CD4-positive, alpha-beta memory T cell (primary cell): ENCODE measurements at places on chromosomes 3 and 15.

- peak; percentile 24 for DNase-seq
These were observed 16.5 kb upstream of the MUSTN1 start for GRCh38 chr3:52851348-52851747.

GRCh38 chr3:13790376-13791197, 89.3 kb downstream of the WNT7A start:
- DNase-seq, result no peak

GRCh38 chr15:90286678-90287077, 21.2 kb downstream of the NGRN start:
- DNase-seq, result peak; percentile 60

- DNase-seq, result no peak
These were observed 17.2 kb upstream of the CCR4 start for GRCh38 chr3:32934150-32934742.

DNA sequence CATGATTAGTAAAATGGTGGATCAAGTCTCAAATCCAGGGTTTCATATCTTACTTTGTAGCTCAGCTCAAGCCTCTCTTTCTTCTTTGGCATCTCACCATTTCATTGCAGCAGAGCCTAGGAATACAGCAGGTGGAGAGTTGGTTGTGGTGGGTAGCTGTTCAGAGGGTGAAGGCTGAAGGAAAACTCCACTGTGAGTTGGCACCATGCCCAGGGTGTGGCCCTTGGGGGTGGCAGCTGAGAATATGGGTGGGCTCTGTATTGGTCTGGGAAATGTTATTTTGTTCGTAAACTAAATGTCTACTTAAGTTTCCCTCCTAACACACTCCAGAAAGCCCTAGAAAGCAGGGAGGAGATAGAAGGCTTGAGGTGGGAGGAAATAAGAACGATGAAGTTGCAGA, 1.7 kb upstream of the MAP1A start:
- DNase-seq, result no peak

- no peak for DNase-seq
These were observed 76.2 kb downstream of the MRPL46 start for GRCh38 chr15:88391006-88391405.

DNA sequence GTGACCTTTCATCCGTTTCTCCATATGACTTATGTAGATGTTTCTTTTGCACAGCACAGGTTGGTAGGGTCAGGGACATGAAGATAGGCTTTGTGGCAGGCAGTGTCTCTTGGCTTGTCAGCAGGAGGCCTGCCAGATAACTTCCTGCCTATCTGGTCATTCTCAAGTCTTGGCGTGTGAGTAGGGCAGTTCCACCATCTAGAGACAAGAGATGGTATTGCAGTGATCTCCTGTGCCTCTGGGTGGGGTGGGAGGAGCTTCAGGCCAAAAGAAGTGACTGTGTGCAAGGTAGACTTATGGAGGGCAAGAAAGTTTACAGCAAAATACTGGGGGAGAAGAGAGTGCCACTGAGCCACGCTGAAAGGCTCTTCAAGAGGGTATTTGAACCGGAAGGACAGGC, 11.0 kb downstream of the TEX264 start:
- peak; percentile 83 for DNase-seq

DNA sequence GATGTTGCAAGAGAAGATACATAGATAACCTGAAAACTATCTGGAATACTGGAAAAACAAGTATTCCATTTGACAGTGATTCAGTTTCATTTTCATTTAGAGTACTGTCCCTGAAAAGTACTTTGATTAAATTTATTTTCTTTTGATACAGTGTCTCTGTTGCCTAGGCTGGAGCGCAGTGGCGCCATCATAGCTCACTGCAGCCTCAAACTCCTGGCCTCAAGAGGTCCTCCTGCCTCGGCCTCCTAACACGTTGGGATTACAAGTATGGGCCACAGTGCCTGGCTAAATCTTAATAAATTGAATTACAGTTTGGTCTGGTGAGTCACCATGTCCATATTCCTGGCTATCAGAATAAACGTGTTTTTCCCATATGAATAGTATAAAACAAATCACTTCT, 1.6 kb upstream of the LEO1 start:
- no peak for DNase-seq

DNA sequence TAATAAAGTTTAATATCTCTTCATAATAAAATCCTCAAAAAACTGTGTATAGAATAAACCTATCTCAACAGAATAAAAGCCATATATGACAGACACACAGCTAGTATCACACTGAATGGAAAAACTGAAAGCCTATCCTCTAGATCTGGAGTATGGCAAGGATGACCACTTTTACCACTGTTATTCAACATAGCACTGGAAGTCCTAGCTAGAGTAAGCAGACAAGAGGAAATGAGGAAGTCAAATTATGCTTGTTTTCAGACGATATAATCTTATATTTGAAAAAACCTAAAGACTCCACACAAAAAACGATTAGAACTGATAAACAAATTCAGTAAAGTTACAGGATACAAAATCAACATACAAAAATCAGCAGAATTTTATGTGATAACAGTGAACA, 57.4 kb upstream of the DIPK2A start:
- DNase-seq, result no peak

DNA sequence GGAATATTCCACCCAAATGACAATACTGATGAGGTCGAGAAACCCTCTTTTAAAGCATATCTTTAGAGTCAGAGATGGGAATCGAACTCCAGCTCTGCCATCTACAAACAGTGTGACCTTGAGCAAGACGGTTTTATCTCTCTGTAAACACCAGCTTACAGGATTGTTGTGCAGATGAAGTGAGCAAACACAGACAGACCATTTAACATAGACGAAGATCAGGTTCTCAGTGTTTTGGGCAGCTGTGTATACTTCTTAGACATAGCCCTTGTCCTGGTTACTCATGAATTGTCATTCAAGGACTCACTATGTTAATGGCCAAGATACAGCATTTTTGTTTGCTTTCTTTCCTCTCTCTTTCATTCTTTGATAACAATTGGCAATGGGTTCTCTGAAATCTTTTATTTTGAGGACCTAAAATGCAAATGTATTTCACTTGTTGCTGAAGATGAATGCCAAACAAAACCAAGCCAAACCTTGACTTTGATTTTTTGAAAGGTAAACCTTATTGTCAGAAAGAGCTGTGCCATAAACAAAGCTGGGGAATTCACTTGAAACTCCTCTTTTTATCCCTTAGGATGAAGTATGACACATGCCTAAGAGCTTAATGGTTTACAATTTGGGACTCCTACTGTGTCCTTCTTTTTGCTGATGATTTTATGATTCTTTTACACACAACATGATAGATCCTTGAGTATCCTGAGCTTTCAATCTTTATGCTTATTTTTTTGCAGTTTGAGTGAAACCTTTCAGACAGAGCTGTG, 250.0 kb upstream of the PDZRN3 start:
- no peak for DNase-seq

DNA sequence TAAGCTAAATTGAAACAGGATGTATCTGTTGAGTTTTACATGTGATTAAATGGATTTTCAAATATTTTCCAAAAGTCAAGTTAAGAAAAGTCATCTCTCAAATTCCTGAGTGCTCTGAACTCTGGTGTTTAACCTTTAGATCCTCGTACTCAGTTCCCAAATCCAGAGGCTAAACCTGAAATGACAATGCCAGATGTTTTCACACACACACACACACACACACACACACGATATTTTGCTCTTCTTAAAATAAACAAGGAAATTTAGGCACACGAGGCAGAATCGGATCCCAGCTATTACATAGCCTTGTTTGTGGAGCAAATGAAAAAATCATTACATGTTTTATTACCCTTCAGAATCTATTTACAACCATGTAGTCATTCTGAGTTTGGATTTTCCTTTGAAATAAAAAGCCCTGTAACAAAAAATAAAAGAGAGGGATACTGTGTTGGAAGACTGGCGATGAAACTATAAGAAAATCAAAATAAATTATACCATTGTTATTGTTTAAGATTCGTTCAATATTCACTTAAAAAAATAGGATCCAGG, 20.6 kb upstream of the UBE2E1 start:
- no peak for DNase-seq

DNA sequence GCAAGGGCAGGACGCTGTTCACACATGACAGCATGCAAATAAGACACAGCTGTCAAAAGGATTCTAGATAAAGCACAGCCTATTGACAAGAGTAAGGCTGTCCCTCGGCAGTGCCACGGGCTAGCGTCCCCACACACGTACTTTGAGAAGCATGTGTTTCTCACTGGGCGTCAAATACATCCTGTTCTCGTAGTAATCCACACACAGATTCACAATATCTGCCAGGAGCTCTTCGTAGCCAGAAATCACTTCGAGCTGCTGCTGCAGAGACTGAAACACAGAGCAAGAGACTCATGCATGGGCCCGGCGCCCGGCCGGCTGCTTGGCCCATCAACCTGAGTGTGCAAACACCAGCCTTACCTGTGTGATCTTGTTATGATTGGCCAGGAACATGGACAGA, 41.1 kb downstream of the CYFIP1 start:
- DNase-seq, result no peak

GRCh38 chr15:68192117-68192516, 13.0 kb downstream of the CALML4 start:
- no peak for DNase-seq

GRCh38 chr3:62653796-62654195, 221.4 kb downstream of the CADPS start:
- no peak for DNase-seq

DNA sequence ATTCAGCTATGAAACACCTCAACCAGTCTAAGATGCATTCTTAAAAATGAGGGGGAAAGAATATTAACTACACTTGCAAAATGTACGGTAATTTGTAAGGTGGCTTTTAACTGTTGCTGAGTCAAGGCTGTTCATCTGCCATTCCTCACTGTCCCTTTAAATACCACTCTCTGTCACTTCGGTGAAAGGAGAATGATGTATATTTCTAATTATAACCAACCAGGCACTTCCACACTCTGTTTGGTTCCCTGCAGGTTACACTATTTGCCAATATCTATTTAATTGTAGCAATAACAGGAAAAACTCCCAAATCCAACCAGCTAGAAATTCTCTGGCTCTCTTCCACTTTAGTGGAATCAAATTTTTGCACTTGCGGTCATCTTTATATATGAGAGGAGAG, 70.5 kb upstream of the SLCO3A1 start:
- DNase-seq, result no peak

DNA sequence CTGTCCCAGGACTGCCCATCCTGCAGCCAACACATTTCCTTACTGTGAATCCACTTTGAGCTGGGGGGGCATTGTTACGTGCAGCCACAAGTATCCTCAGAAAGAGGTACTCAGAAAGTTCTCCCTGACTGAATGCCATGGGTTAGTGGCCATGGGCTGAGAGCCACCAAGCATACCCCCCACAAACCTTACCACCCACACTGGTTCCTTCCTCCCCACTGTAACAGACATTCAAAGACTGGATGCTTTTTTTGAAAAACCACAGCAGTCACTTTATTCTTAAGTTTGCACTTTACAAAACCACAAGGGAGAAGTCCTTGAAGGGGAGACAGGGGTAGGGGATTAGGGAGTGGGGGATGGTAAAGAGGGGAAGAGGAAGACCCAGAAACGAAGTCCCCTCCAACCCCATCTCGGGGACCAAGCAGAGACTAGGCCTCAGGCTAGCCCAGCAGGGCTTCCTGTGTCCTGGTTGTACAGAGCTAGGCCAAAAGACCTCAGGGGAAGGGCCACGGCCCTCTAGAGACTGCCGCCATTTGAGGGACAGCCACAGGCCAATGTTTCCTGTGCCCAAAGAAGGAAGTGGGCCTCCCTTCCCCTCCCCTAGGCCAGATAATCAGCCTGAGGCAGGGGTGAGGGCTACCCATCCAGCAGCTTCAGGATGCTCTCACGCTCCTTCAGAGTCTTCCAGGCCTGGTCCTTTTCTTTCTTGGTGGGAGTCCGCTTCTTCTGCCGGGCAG, 10.1 kb upstream of the CAMK1 start:
- DNase-seq, result no peak

DNA sequence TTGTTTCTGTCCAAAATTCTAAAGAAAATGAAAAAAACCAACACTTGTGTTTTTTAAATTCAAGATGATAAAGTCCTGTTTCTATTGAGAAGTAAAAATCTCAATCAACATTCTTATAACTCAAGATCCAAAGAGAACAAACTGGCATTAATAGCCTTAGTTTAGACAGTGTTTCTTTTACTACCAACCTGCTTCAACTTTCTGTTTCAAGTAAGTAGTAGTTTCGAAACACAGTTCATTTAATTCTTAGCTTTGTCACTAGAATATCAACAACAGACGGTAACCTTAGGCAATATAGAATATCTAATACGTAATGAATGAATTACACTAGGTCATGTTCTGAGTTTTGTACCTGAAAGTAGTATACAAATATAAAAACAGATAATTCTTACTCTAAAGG, 23.7 kb downstream of the CIP2A start:
- no peak for DNase-seq

DNA sequence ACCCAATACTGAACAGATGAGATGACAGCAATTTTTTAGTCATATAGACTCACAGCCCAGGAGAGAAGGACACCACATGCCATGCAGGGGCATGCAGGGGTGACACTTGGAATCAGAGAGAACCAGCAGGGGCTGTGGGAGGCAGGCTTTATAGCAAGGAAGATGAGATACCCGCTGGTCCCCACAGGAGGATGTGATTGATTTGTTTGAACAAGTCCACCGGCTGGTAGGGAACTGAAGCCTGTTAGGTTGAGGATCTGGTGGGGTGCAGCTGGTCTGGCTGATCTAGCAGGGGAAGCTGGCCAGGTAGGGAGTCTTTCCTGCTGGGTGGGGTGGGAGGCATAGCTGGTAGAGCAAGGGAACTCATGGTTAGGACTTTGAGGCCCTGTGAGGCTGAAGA, 18.0 kb upstream of the ACAN start:
- DNase-seq, result no peak

GRCh38 chr3:48215876-48216275, 7.4 kb upstream of the CAMP start:
- DNase-seq, result no peak

GRCh38 chr3:37806505-37807200, 55.0 kb upstream of the CTDSPL start:
- no peak for DNase-seq

DNA sequence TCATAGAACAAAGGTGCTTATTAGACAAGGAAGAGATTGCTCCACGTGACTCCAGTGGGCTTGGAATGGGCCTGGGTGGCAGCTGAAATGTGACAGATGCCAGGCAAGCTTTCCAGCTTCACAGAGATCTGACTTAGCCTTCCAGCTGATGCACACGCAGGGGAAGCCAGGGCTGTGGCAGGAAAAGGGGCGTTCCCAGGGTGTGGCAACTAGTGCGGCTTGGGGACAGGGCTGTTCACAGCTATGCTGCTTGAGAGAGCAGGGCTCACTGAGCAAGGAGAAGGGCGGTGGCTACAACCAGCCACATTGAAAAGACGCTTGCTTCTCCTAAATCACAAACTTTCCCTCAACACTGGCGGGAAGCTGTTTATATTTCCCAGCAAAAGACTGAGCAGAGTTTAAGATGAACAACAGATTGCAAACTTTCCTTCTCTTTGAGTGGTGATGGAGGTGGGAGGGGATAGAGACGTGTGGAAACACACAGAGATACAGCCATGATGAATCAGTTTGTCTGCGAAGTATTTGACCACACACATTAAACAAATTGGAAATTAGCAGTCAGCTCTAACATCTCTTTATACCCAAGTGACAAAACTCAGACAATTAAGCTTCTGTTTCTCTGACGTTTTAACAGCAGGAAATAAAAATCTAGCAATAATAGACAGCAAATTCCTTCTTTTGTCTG, 127.5 kb downstream of the BDH1 start:
- no peak for DNase-seq
